PC-9 (cell line): ENCODE measurements at places on chromosomes 2 and 18. TPM values are rescaled to one million over a fixed set of nuclear protein-coding genes. Genes with fewer than 3 reads are reported as not detected.

Gene UGT1A10
- total RNA-seq: not detected in 2 replicates

Gene ABCG5
- total RNA-seq: not detected in 2 replicates

Gene RTP5
- total RNA-seq: not detected in 2 replicates

Gene CYTIP
- total RNA-seq: not detected in 2 replicates

Gene GREB1L
- 3.6 and 6.0 TPM in 2 replicates for total RNA-seq

Gene HOXD10
- not detected in 2 replicates for total RNA-seq

Gene PDK1
- 15.9 and 18.5 TPM in 2 replicates for total RNA-seq

Gene PDCD1
- not detected in 2 replicates for total RNA-seq

Gene ANKRD62
- total RNA-seq: 0.20 TPM in 1 of 2 replicates, not detected in the other

Gene DSG4
- not detected in 2 replicates for total RNA-seq

Gene LAMA1
- not detected in 2 replicates for total RNA-seq

Gene RSAD2
- total RNA-seq: not detected in 2 replicates

Gene BCL11A
- not detected in 2 replicates for total RNA-seq

Gene FIGN
- 3.1 and 7.4 TPM in 2 replicates for total RNA-seq

Gene BMP10
- not detected in 2 replicates for total RNA-seq

Gene DSG2
- total RNA-seq: 66.0 and 90.1 TPM in 2 replicates

Gene LRRC30
- total RNA-seq: not detected in 2 replicates

Gene STON1
- total RNA-seq: 1.4 and 1.7 TPM in 2 replicates

Gene AAK1
- total RNA-seq: 50.3 and 66.6 TPM in 2 replicates

Gene STRADB
- total RNA-seq: 24.0 and 32.1 TPM in 2 replicates

Gene PIGN
- 14.6 and 20.3 TPM in 2 replicates for total RNA-seq

Gene KLHL41
- total RNA-seq: not detected in 2 replicates

Gene DNER
- total RNA-seq: 0.28 and 0.58 TPM in 2 replicates

Gene PLCL1
- not detected in 2 replicates for total RNA-seq
